ENCODE measurements at places on chromosomes 5 and 9. TPM values are rescaled to one million over a fixed set of nuclear protein-coding genes. Genes with fewer than 3 reads are reported as not detected.

Gene HTR1A
- total RNA-seq: not detected

Gene RORB
- not detected for total RNA-seq

Gene ATP6V1G1
- total RNA-seq: 102 TPM

DNA sequence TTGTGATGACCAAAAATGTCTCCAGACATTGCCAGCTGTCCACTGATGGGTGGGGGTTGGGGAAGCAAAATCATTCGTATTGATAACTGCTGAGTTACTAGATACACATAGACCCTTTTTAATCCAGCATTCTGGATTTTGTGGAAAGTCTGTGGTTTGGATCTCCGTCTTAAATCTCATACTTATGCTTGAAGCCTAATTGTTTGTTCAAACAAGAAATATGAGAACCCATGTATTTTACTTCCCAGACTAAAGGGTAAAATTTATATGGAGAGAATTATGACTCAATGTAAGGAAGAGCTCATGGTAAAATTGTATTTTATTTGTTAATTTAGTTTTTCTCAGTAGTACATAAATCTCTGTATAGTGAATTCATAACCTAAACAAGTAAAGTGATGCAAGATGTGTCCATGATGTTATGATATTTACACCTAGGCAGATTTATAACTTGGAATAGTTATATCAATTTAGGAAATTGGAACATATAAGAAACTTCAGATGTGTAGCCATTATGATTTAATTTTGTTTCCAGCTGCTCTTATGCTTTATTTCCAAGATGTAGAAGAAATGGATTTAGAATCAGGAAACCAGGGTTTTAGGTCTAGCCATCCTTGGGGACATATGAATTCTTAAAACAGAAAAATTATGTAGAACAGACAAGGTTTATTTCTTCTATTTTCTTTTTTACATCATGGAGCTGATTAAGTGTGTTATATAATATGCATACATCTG is 4.5 kb upstream of the OGN start:
- no peak for DNase-seq

Gene CDC25C
- 0.32 TPM for total RNA-seq

Gene PRSS3
- 122 TPM for total RNA-seq

DNA sequence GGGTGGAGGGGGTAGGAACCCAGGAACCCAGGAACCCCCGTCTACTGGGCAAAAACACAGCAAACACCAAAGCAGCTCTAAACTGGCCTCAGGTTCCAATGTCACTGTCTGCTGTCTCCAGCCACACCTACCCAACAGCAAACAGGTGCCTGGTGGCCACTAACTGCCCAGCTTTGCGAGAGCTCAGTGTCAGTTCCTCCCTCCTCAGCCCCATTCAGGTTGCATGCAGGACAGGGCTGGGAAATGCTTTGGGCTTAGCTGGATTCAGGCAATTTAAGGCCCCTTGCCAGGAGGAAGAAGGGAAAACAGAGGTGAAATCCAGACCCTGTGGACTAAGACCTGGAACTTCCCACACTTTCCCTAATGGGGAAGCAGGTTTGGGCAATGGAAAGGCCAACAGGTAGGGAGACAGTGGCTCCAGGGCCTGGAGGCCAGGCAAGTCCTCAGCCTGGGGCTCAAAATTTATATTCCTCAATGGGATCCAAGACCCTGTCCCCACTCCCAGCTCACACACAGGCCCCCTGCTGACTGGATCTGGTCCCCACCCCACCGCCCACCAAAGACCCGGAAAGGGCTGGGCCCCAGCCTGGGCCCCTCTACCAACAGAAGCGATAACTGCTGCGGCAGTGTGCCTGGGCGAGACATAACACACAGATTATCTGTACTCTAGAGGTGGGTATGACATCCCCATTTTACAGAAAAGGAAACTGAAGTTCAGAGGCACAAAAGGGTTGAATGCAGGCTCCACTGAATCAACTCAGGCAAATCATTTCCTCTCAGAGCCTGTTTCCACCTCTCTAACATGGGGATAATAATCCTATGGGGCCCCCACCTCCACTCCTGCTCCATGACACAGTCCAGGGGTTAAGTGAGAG is 3.5 kb downstream of the EEIG1 start:
- peak; percentile 71 for DNase-seq

Gene DAB2
- 61.1 TPM for total RNA-seq

Gene PARP8
- 5.2 TPM for total RNA-seq

GRCh38 chr5:56631719-56632118 is 183.6 kb upstream of the MAP3K1 start:
- DNase-seq: no peak

DNA sequence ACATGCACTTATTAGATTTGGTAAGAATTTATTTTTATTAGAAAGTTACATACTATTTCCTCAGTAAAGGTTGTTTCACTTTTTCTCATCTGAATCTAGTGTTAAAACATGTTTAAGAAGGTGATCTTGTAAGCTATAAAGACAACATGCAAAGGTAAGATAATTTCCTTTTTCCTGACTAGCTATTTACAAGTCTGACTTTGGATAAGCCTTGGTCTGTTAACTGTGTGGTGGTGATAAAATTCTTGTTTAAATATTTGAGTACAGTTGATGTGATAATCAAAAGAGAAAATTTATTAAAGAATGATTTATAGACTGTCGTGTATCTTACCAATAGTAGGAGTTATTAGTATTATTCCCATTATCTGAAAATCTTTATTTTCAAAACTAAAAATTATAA is 36.9 kb upstream of the GPR21 start:
- DNase-seq: no peak

DNA sequence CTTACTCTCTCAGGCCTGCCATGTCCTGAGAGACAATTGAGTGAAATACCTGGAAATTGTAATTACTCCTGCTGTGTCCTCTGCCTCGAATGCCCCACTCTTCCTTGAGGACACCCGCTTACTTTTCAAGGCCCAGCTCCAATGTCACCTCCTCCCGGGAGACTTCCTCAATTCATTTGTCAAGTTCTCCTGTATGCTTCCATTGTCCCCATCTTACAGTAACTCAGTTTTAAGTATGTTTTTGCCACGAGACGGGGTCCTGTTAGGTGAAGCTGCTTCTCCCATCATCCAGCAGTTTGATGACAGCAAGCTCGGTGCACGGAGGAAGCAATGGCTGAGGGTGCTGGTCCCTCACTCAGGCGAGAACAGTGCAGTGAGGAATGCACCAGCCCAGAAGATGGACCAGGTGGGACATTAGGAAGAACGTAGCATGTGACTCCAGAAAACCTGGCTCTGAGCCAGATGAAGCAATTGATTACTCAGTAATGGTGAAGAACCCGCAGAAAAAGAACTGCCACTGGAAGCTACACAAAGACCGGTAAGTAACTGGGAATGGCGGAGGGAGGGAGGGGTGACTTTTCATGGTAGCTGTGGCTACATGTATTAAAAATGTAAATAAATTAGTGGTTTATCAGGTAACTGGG is 274.8 kb downstream of the DENND1A start:
- no peak for DNase-seq

Gene CDX1
- total RNA-seq: 351 TPM

DNA sequence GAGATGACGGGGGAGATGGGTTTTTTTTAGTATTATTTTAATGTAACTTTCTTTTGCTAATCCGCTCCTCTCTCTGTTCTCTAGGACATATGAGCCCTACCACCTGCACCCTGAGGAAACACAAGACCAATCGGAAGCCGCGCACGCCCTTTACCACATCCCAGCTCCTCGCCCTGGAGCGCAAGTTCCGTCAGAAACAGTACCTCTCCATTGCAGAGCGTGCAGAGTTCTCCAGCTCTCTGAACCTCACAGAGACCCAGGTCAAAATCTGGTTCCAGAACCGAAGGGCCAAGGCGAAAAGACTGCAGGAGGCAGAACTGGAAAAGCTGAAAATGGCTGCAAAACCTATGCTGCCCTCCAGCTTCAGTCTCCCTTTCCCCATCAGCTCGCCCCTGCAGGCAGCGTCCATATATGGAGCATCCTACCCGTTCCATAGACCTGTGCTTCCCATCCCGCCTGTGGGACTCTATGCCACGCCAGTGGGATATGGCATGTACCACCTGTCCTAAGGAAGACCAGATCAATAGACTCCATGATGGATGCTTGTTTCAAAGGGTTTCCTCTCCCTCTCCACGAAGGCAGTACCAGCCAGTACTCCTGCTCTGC is 4.8 kb downstream of the MSX2 start:
- no peak for DNase-seq

DNA sequence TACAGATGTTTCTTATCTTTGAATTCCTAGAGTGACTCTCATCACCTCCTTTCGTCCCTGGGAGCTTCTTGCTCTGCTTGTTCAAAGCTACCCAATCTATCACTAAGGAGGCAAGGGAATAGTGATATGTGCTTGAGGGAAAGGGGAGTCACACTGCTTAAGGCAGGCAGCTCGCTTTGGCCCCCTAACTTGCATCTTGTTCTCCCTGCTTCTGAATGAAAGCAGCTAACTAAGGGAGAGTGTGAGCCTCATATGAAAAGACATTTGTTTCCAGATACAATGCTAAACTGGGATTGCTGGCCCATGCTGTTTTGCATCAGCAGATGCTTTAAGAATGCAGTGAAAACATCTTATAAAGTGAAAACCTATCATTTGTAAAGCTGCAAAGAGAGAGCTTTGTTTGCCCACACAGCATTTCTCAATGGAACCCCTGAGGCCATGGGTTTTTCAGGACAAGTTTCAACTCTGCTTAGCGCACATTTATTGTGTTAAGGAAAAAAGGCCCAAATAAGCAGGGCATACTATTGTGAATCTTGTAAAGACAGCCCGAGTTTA is 367.9 kb upstream of the ADAMTSL1 start:
- no peak for DNase-seq

Gene SEMA5A
- 15.0 TPM for total RNA-seq

- no peak for DNase-seq
Observed at GRCh38 chr9:2816476-2817141, 27.3 kb downstream of the PUM3 start.

- peak; percentile 83 for DNase-seq
Observed at GRCh38 chr9:128724744-128725211, 851 bp upstream of the ZDHHC12 start.

GRCh38 chr9:38085308-38085707 is 16.3 kb upstream of the SHB start:
- DNase-seq: no peak

Gene SHOC1
- not detected for total RNA-seq

Gene CMBL
- total RNA-seq: 87.6 TPM

DNA sequence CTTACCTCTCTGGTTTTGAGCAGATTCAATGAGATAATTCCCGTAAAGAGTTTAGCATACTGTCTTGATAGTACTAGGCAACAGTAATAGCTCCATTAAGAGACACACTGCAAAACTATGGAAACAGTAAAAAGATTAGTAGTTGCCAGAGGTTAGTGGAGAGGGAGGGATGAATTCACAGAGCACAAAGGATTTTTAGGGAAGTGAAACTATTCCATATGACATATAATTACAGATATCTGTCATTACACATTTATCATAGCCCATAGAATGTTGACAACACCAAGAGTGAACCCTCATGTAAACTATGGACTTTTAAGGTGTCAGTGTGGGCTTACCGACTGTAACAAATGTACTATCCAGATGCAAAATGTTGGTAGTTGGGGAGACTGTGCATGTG is 176.4 kb upstream of the PLCXD3 start:
- no peak for DNase-seq

Gene ARL14EPL
- total RNA-seq: not detected

Gene CARTPT
- 4.4 TPM for total RNA-seq

GRCh38 chr9:6924149-6924548 is 166.4 kb downstream of the KDM4C start:
- DNase-seq: no peak

Gene DBH
- not detected for total RNA-seq

GRCh38 chr9:93579711-93580516 is 3.5 kb downstream of the PHF2 start:
- DNase-seq: no peak

DNA sequence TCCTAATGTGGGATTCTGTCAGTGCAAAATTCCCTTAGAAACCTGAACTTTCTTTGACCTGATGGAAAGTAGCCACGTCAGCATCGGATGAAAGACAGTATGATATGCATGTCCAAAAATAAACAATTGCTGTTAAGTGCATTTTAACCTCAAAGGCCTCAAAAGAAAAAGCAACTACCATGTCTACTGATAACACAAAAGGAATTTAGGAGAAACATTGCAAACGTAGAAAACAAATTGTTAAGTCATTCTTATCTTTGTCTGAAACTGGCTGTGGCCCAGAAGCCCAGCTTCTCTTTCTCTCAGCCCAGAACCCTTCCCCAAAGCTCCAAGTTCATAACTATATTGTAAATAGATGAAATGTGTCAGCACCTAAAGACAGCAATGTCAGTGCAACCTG is 11.1 kb upstream of the LHFPL2 start:
- no peak for DNase-seq

DNA sequence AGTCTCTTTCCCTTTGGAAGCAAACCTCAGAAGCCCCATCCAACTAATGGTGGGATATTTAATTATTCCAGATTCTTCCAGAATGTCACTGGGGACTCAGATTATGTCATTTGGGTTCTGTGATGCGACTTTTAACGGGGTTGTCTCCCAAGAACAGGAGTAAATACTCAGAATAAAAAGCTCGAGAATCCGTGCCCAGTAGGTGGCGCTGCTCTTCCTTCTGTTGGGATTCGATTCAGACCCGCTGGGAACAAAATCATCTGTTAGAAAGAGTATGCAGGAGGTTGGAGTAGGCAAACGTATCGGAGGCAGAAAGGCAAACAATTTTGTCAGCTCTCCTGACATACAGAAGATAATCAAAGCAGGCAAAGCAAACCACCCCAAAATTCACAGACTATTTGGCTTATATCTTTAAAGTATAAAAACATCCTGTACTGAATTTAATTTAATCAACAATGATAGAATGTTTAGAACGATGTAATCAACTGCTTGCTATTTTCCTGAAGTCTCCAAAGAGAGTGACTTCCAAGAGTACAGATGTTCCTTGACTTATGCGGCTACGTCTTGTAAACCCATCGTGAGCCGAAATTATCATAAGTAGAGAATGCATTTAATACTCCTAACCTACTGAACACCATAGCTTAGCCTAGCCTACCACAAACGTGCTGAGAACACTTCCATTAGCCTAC is 169.8 kb upstream of the RAI14 start:
- DNase-seq: peak; percentile 78

- DNase-seq: no peak
Observed at GRCh38 chr5:174231956-174232487, 186.5 kb downstream of the NSG2 start.

Gene SLC45A2
- total RNA-seq: not detected

DNA sequence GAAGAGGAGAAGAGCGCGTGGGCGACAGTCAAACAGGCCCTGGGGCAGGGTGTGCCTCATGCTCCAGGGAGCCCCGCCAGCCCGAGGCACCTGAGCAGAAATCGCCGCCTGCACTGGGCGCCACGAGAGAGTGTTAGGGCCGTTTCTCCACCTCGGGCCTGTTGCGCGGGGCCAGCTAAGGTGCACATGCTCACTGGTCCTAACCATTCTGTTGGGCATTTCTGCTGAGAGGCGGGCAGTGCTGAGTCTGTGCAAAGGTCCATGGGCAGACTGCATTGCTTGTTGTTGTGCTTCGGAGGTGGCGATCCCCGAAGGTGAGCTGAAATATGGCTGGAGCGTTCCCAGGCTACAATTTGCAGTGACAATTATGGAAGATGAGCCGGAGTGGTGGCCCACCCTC is 367.8 kb upstream of the SPATA31A5 start:
- DNase-seq: no peak
